Activated CD4-positive, alpha-beta T cell treated with anti-CD3 and anti-CD28 coated beads, Interleukin-2, Interleukin-6, amounts not matched to agents 100 ng/mL and 50 ng/mL, durations not matched to agents 16 hours and 8 hours (primary cell): ENCODE measurements at places on chromosomes 16 and 17.

DNA sequence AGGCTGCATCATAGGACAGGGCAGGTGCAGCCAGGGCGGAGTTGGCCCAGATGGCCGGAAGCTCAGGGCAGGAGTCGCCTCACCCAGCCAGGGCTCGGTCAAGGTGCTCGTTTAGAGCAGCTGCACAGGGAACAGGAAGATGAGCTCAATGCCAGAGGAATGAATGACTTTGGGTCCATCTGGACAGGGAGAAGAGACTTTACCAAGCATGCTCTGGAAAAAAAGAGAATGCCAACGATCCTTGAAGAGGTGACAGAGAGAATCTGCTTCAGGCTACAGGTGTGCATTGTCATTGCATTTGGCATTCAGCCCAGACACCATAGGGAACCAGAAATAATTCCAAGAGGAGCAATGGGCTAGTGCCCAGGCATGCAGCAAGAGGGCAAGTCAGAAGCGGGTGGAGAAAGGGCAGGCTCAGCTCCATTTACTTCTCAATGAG is 6.7 kb upstream of the MPP3 start:
- DNase-seq: no peak

GRCh38 chr16:73289232-73289631 is 241.3 kb upstream of the ZFHX3 start:
- DNase-seq: peak; percentile 7

DNA sequence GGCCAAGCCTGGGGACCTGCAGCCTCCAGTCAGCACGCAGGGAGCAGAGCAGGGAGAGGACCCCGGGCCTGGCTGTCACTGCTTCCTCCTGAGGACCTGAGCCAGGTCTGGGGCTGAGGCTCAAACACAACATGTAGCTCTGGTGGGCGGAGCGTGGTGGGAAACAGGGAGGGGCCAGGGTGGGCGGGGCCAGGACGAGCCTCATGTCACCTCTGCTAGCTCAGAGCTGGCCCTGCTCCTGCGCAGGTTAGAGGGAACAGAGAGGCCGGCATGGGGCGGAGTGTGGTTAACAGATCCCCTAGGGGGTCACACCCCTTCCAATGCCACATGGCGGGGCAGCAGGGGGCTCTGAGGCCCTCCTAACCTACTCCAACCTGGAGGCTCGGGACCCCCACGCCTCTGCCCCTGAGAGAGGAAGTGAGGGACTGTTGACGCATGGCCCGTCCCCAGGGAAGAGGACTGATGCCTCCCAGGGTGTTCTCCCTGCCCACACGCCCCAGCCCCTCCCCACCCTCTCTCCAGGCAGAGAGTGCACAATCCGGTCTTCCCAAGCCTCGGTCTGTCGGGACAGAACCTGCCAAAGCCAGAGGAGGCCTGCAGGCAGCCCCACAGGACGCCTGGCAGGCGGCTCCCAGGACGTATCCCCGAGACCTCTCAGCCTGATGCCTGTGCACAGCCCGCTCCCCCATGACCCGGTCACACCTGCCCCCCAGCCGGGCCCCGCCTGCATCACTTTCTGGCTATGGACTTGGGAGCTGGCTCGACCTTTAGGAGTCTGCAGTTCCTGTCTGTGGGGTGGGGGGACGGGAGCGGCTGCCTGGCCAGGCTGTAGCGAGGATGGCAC is 15.2 kb downstream of the PIEZO1 start:
- peak; percentile 49 for DNase-seq

DNA sequence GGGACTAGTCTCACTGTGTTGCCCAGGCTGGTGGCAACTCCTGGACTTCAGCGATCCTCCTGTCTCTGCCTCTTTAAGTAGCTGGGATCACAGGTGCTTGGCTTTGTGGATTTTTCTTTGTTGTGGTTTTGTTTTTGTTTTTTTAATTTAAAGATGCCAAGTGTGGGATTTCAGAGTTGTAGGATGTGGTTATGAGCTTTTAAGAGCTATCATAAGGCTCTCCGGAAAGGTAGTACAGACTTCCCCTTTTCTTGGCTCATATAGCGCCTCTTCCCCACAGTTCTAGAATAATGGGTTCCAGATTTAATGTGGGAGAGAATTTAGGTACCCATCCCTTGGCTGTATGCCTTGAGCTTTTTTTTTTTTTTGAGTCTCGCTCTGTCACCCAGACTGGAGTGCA is 17.1 kb downstream of the AKAP1 start:
- DNase-seq: no peak

DNA sequence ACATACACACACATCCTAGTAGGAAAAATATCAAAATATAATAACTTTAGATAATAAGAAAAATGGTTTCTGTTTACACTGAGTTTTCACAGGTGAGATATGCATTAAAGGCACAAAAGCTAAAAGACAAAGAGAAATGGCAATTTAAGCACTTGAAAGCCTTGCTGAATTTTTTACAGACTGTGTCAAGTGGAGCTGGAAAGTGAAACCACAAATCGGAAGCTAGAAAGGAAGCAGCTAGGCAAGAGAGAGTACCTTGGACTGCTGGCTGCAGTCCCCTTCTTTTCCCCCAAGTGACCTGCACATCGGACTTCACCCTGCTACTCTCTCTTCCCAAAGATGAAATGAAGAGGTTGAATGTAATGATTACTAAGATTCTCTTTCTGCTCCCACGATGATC is 135.1 kb downstream of the CDH13 start:
- DNase-seq: no peak

DNA sequence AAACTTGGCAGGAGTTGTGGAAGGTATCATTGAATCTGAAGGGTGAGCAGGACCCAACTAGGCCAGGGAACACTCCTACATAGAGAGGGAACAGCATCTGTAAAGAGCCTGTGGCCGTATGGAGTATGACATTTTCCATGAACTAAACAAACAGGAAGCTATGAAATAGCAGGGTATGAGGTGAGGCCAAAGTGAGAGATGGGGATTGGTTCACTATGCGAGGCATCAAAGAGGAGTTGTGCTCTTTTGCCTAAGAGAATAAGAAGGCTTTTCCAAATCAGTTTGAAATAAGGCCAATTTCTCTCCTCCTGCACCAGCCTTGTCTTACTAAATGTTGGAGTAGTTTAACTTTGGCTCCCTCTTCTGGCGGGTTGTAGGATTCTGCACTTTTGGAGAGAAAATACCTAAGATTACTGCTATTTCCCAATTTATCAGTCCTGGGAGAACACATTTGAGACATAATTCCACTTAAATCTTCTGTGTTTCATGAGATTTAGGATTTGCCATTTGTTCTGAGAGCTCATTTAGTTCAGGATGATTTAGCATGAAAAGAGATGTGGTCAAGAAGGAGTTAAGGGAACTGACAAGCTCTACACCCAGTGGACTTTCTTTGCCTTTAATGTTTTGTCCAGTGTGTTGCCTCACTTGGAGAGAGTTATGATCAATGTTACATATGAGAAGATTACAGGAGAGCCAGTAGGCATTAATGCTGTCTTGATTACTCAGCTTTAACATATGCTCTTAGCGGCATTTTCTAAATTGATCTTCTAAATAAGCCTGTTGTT is 55.4 kb downstream of the TNRC6C start:
- peak; percentile 69 for DNase-seq

GRCh38 chr17:40561294-40561870 is 3.9 kb downstream of the CCR7 start:
- DNase-seq: no peak

GRCh38 chr17:27939474-27940465 is 46.6 kb upstream of the LYRM9 start:
- DNase-seq: no peak

DNA sequence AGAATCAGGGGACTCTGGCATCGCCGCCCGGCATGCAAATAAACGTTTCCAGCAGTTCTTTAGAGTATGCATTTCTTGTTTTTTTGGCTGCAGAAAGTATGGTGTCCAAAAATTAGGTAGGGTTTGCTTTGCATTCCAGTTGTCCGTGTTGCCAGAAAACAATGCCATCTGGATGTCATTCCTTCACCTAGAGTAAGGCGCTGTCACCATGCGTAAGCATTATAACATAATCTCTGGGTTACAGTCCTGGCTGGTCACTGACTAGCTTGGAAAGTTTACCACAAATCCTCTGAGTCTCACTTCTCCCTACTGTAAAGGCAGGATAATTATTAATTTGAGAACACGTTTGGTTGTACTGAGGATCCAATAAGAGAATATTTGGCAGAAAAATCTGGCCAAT is 457.7 kb downstream of the XYLT1 start:
- DNase-seq: no peak

DNA sequence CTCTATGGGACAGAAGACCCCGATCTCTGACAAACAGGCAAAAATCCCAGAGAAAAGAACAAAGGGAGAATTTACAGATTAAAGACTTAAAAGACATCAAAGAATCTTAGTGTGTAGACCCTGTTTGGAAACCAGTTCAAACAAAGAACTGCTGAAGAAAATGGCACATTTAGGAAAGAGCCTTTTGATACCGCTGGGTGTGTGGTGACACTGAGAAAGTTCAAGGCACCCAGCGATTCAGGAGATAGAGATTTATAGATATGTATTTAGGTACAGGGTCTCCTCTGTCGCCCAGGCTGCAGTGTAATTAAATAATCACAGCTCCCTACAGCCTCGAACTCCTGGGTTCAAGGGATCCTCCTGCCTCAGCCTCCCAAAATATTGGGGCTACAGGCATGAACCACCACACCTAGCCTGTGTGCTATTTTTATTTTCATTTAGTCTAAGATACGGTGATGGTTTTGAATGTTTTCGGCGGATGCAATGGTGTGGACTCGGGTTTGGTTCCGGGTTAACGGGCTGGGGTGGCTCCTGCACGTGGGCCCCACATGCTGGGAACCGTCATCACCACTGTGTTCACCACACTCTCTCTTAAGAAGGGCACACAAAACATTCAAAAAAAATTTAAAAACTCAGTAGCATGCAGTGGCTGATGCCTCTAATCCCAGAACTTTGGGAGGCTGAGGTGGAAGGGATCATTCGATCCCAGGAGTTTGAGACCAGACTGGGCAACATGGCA is 114.0 kb downstream of the ZNF778 start:
- no peak for DNase-seq

- DNase-seq: no peak
Measured at GRCh38 chr17:71003736-71004135, 834.4 kb downstream of the KCNJ2 start.

DNA sequence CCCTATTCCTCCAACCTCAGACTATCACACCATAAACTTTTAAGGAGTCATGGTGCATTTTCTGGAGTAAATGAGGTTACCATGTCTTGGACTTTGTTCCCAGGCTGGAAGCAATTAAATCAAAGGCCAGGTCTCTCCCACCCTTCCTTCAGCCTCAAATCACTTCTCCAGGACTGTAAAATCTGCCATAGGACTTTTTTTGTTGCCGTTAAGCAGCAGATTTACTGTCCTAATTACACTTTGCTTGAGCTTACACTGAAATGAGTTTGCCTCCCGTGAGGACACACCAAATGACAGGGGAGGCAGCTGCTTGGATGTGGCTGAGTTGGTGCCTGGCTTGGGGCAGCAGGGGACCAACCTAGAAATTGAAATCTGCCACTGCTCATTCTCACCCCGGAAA is 14.7 kb downstream of the DCAKD start:
- DNase-seq: no peak

- no peak for DNase-seq
Measured at GRCh38 chr16:80986557-80986956, 20.1 kb downstream of the CMC2 start.

GRCh38 chr16:55730115-55730514 is 74.3 kb downstream of the SLC6A2 start:
- no peak for DNase-seq

DNA sequence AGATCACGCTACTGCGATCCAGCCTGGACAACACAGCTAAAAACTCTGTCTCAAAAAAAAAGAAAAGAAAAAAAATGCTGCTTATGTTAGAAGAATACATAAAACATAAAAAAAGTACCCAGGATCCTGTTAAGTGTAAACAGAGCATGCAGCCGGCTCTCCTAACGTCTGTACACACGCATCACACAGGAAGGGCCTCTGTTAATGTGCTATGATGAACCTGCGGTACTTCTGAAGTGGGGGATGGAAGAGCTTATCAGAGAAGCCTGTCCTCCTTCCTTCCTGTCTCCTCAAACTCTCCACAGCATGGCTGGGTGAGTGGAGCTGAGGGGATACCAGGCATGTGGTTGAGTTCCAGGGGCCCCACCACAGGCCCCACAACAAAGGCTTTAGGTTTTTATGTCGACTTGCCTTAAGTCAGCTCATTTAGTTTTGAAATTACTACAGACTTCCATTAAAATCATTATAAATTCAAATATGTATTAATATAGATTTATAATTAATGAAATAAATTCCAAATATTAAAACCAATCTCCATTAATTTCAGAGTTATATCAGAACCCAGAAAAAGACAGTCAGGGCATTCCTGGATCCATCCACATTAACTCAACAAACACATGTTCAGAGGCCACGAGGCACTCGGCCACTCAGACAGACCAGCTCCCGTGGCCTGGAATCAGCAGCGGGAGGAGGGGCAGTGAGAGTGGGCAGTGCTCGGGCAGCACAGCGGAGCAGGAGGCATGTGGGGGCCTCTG is 11.7 kb downstream of the CCDC57 start:
- DNase-seq: peak; percentile 78

DNA sequence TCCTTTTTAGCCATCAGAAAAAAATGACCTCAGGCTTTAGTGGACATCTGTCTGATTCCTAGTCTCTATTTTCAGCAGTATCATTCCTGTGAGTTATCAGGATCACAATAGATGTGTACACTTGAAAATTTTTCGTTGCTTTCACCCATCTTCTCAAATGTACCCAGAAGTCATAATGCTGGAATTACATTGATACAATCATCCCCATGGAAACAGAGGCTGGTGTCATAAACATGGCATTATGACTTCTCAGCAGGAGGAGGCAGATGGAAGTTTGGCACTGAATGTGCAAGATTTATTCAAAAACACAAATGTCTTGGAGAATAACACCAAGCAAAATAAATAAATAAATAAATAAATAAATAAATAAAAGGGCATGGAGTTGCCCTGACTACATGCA is 292.5 kb downstream of the PHKB start:
- no peak for DNase-seq

DNA sequence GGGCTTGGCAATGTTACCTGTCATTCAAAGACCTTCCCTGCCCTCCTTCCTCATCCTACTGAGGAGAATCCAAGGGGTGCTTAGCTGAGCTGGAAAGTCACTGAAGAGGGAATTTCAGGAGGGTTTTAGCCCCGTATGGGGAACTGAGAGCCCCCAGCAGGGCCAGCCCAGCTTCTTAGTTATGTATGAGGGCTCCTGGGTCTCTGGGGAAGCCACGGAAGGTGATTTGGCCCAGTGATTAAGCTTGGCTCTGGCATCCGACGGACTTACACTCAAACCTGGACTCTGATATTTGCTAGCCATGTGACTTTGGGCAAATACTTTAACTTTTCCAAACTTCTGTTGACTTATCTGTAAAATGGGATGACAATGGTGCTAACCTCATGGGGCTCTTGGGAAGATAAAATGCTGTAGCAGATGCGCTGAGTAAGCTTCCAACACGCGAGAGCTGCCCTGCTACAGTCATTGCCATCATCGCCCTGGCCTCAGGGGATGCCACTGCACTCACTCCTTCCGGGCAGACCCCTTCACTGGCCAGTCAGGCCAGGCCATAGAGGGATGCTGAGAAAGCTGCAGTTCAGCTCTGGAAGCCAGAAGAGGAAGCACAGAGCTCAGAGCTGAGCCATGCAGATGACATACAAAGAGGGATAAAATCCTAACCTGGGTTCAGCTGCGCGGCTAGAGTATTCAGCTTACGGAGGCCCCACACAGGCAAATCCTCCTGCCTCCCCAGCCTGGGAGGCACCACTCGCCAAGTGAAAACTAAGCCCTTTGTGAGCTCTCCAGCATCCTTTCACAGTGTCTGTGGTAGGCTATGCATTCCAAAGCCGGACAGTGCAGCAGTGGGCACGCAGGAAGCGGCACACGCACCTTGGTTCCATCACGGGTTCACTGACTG is 44.9 kb upstream of the PIK3R6 start:
- DNase-seq: no peak

GRCh38 chr17:48513097-48513496 is 17.7 kb downstream of the HOXB1 start:
- no peak for DNase-seq

GRCh38 chr16:52212841-52213240 is 334.1 kb downstream of the TOX3 start:
- DNase-seq: no peak
